ENCODE measurements at places on chromosomes 4 and X.

- no peak for DNase-seq
Observed at GRCh38 chr4:123827511-123827910, 430.9 kb downstream of the SPRY1 start.

DNA sequence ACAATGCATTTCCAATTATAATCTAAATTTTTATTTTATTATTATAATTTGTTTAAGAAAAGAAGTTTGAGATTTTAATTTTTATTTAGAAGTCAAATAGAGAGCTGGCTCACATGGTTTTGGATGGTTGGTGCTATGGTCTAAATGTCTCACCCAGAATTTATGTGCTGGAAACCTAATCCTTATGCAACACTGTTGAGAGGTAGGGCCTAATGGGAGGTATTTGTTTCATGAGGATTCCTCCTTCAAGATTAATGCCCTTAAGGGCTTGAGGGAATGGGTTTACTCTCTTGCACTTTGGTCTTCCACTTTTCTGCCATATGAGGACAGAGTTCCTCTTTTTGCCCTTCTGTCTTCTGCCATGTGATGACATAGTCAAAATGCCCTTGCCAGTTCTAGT is 960.5 kb upstream of the IGFBP7 start:
- DNase-seq = no peak

DNA sequence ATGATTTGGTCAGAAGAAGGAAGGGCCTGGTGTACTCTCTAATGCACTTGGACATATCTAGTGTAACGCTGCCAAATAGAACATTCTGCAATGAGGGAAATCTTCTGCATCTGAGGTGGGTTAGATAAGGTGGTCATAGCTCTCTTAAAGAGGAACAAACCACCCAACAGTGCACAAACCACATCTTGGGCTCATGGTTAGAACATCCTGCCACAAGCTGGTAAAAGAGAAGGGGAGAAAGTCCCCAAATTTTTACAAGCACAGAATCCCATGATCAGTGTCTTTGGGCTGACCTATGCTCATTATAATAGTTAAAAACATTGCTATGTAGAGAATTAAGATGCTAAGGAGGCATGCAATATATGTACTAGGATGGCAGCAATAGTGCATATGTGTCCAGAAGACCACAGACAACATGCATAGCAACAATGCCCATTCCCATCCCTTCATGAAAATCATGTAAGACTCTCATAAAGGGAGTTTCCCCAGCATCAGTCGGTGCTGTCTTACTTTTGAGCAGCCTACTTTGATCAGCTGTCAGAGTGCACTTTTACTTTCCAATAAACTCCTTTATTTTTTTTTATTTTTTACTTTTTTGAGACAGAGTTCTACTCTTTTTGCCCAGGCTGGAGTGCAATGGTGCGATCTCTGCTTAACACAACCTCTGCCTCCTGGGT is 99.7 kb upstream of the SLC7A11 start:
- DNase-seq = no peak

DNA sequence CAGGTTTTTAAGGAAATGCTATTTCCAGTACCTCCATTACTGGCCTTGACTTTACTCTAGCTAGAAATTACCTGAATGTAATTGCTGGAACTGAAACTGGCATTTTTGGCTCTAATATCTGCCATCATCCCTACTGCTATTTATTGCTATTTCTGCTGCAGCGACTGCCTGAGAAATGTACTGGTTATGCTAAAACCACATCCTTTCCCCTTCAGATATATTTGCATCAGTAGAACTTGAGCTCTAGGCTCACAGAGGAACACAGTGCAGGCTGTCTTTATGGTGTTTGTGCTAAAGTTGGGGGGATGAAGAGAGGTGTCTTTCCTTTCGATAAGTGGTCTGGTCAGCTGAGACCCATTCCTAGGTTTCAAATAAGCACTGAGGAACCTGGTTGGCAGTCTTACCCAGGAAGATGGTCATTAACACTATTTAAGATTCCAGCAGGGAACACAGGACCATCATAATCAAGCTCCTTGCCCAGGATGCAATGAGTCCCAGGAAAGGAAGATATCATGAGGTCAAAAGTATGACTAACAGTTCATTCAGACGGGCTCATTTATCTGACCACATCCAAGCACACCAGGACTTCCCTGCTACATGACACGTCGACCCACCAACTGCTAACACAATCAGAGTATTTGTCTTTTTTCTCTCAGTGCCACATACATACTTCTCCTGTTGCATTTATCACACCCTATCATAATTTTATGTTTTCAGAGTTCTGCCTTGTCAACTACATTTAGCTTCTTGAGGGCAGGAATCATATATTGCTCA is 137.4 kb downstream of the GABRA3 start:
- no peak for DNase-seq

- DNase-seq = no peak
Observed at GRCh38 chr4:140777894-140778293, 21.7 kb upstream of the TBC1D9 start.

GRCh38 chr4:101843054-101843453 is 52.5 kb downstream of the BANK1 start:
- no peak for DNase-seq

GRCh38 chr4:57053508-57053907 is 56.7 kb downstream of the IGFBP7 start:
- no peak for DNase-seq

GRCh38 chr4:86261636-86262035 is 98.2 kb downstream of the MAPK10 start:
- DNase-seq = no peak

GRCh38 chr4:132818091-132818490 is 331.0 kb upstream of the PCDH10 start:
- no peak for DNase-seq
